Renal pelvis (tissue), 12 donors: ENCODE measurements at places on chromosomes 13 and 19. TPM values are rescaled to one million over a fixed set of nuclear protein-coding genes. Genes with fewer than 3 reads are reported as not detected.
A peak's percentile ranks its signal among the peaks of the same experiment; 100 is the strongest.

DNA sequence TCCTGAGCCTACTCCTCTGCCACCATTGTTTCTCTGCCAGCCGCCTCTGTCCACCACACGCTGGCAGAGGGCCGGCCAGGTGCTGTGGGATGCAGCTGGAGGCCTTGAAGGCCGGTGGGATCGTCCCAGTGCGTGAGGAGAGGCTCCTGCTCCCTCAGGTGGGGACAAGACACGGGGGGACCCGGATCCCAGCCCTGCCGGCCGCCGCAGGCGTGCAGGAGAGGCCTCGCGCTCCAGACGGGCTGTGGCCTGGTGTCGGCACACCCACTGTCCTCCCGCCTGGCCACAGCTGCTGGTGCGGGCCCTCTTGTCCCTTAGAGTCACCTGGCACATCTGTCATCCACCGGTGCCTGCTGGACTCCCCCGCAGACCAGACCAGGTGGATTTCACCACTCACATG, 18.1 kb upstream of the GNA15 start:
- no peak for DNase-seq

Gene CATSPERD
- polyA plus RNA-seq, result not detected

- DNase-seq, result no peak
Measured at GRCh38 chr19:36748431-36749275, 24.0 kb downstream of the ZNF850 start.

DNA sequence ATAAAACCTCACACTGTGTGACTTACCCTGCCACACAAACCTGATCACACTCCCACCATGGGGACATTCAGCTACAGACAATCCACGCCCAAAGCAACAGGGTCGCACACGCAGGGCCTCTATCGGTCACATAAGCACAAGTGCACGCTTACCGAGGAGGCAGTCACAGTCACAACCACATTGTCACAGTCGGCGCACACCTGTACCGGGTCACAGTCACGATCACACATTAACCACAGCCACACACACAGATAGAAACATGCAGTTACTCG, 579 bp downstream of the ZNF566 start:
- DNase-seq, result peak; percentile 14

DNA sequence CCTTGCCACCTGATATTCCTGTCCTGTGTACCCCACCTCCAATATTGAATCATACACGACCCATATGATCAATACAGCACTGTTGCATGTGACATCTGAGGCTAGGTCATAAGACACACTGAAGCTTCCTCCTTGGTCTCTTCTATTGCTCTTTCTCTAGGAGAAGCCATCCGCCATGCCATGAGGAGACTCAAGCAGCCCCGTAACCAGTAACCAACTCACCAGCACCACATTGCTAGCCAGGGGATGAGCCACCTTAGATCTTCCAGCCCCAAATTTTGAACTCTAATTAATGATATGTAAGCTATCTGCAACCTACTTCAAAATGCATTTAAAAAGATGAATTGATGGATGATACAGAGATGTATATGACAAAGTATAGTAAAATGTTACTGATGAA, 28.6 kb downstream of the ZNF557 start:
- DNase-seq, result no peak

GRCh38 chr13:80555796-80556678, 215.1 kb upstream of the SPRY2 start:
- DNase-seq, result no peak

Gene RASGRP4
- polyA plus RNA-seq, result 0.96 TPM
